Ovary (tissue), 10 donors: ENCODE measurements at places on chromosomes 6 and 20.

DNA sequence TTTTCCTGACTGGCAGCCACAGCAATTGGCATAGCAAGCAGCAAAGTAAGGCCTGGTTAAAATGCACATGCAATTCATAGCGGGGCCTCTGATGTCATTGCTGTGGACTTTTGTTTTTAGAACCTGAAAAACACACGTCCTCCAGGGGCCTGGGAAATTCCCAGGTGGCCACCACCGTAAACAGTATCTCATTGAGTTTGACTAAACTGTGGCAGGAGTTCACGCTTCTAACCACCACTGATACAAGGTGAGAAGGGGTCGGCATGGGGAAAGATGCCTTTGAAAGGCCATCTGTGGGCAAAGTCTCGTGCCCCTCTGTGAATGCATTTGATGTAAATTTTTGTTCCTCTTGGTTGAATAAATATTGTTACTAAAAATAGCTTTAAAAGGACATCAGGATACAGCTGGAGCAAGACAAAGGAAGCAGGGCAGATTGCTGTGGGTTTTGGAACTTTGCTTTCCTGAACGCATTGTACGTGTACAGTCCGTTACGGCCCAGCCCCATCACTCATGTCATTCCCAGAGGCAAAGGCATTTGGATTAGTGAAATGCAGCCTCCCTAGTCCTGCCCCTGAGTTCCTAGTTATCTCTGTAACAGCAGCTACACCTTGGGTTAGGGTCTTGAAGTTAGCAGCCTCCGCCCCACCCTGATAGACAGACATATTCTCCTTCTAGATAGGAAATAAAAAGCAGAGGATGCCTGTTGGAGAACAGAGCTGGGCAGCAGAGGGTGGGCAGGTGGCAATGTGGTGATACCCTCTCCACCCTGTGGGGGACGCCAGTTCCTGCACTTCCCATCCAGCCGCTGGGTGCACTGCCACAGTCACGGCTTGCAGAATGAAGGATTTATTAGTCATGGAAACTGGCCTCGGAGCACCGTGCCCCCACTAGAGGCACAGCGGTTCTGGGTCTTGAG, 80.3 kb downstream of the ZDHHC14 start:
- H3K27ac ChIP-seq = no peak overlapping the region
- H3K36me3 ChIP-seq = no peaks in the 10 kb centered on the region
- DNase-seq = no peak

- no peaks in the 10 kb centered on the region for H3K27me3 ChIP-seq
- no peaks in the 10 kb centered on the region for H3K36me3 ChIP-seq
- no peak for DNase-seq
- H3K27ac ChIP-seq = no peak overlapping the region
- no peaks in the 10 kb centered on the region for H3K4me1 ChIP-seq
Measured at GRCh38 chr6:40336940-40337760, 250.0 kb downstream of the LRFN2 start.

- no peak for DNase-seq
- no peak overlapping the region for H3K4me3 ChIP-seq
- H3K27me3 ChIP-seq = no peaks in the 10 kb centered on the region
- no peaks in the 10 kb centered on the region for H3K36me3 ChIP-seq
- H3K27ac ChIP-seq = no peak overlapping the region
Measured at GRCh38 chr20:63576311-63576710, 2.3 kb upstream of the HELZ2 start.

DNA sequence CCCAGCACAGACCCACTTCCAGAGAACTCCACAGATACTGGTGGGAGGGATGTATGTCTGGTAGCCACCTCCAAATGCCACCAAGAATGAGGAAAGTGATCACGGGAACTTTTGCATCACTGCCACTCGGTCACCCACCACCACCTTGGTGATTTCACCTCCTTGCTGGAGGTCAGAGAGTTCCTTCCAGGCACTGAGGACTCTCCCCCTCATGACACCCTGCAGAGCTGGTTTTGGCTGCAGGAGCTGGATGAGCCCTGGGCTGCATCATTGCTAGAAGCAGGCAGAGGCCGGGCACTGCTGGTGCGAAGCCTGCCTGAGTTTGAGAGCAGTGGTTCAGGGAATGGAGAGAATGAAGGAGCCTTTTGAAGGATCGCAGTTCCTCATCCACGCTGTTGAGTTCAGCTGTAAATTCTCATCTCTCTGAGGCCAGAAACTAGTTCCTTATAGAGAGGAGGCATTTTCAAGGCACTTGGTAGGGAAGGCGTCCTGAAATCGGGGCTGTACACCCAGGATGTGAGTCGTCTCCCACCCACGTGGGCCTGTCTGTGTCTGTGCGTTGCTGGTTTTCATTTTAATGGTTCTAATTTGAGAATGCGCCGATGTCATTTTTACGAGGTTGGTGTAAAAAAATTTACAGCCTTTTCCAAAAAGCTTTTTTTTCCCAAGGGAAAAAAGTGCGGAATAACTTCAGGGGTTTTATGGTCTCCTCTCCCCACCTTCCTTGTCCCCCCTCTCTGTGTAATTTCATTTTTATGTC, 25.0 kb downstream of the FOXP4 start:
- H3K4me3 ChIP-seq = no peak overlapping the region
- no peak overlapping the region for H3K27ac ChIP-seq

GRCh38 chr6:36695414-36695813, 2.2 kb upstream of the RAB44 start:
- H3K27ac ChIP-seq = no peak overlapping the region
- no peaks in the 10 kb centered on the region for H3K36me3 ChIP-seq
- DNase-seq = no peak
- no peaks in the 10 kb centered on the region for H3K27me3 ChIP-seq
- H3K4me1 ChIP-seq = no peaks in the 10 kb centered on the region
- H3K4me3 ChIP-seq = no peak overlapping the region
